ENCODE measurements at places on chromosomes 7 and 10. TPM values are rescaled to one million over a fixed set of nuclear protein-coding genes. Genes with fewer than 3 reads are reported as not detected.

CELF2 gene
- total RNA-seq, result 80.0 TPM

ZNRF2 gene
- 9.8 TPM for total RNA-seq

PON3 gene
- 13.5 TPM for total RNA-seq

TMEM225B gene
- 1.8 TPM for total RNA-seq

ANKRD1 gene
- total RNA-seq, result 0.84 TPM

ARHGEF35 gene
- total RNA-seq, result 4.1 TPM

SPDYE6 gene
- total RNA-seq, result not detected

DNA sequence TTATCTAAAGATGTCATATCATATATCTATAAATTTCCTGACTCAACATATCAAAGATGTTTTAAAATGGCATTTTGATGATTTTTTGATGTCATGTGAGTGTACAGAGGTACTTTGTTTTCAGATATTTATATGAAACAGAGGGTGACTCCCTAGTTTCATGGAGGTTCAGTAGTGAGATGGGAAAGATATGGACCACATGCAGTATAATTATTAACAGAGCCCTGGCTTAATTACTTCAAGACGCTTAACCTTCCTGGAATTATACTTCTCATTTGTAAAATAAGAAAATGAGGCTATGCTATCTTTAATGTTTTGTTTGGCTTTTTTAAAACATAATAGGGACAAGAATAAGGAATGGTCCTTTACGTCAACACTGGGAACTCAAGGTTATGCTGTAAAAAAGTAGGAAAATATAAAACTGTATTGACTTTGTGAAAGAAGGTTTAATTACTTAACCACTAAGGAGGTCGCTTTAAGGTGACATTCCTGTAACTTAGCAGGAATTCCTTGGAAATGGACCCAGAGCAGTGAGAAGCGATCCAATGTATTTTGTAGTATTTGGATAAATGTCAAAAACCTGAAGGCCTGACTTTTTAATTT, 821.0 kb upstream of the IGFBP3 start:
- H3K4me3 ChIP-seq, result no peak overlapping the region
- H3K36me3 ChIP-seq, result no peaks in the 10 kb centered on the region
- no peak overlapping the region for H3K27ac ChIP-seq
- no peaks in the 10 kb centered on the region for H3K27me3 ChIP-seq
- H3K4me1 ChIP-seq, result peaks cover 6% of the 10 kb centered on the region

GRCh38 chr7:108282427-108282996, 152.4 kb upstream of the LAMB4 start:
- no peaks in the 10 kb centered on the region for H3K4me1 ChIP-seq
- no peaks in the 10 kb centered on the region for H3K36me3 ChIP-seq
- no peak overlapping the region for H3K4me3 ChIP-seq
- no peaks in the 10 kb centered on the region for H3K27me3 ChIP-seq

DNA sequence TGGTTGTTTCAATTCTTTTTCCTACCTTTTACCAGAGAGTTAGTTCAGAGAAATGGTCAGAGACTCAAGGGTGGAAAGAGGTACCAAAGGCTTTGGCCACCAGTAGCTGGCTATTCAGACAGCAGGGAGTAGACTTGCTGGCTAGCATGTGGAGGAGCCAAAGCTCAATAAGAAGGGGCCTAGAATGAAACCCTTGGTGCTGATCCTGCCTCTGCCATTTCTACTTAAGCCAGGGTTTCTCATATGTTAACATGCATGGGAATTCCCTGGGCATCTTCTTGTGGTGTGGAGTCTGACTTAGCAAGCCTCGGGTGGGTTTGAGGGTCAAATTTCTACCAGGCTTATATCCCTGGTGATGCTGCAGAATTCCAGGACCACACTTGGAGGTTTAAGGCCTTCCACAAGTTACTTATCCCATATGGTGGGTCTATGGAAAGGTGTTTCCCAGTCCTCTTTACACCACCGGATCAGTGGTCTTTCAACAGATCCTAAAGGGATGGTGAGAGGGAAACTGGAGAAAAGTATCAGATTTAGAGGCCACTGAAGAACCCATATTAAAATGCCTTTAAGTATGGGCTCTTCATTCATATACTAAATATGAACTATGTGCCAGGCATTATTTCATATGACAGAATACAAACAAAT, 3.2 kb downstream of the IL6 start:
- H3K4me3 ChIP-seq, result no peak overlapping the region
- no peak for DNase-seq
- H3K27ac ChIP-seq, result no peak overlapping the region
- H3K4me1 ChIP-seq, result no peaks in the 10 kb centered on the region

DNA sequence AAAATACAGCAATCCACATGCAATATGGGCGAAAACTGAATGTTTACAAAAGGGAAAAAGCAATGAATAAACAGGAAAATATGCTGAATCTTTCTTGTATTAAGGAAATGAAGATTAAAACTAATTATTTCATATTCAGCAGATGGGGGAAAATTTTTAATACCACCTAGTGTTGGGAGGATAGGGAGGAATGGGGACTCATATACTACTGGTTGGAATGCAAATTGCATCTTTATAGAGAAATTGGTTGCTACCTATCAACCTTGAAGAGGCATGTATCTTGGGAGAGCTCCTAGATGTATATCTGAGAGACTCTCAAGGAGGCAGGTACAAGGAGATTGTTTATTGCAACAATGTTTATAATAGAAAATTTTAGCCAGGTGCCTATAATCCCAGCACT, 101.4 kb downstream of the CREM start:
- DNase-seq, result no peak
- no peaks in the 10 kb centered on the region for H3K27me3 ChIP-seq
- no peaks in the 10 kb centered on the region for H3K4me1 ChIP-seq
- no peaks in the 10 kb centered on the region for H3K36me3 ChIP-seq

DNA sequence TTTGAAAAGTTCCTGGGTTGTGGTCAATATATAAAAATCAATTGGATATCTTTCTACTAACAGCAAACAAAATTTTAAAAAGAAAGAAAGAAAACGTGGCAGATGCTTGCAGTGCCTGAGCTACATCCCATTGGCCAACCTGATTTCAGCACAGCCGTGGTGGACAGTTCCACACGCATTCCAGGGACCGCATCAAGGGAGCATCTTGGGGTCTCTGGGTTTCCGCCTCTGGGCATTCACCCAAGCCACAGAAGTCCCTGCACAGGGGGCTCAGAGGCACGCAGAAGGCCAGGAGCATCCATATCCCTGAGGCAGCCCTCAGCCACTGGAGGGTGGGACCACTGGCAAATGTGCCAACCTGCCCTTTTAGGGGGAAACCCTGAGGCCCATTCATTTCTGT, 254.5 kb upstream of the RNF32 start:
- H3K4me3 ChIP-seq, result no peak overlapping the region
- H3K27me3 ChIP-seq, result no peaks in the 10 kb centered on the region
- DNase-seq, result no peak
- no peaks in the 10 kb centered on the region for H3K4me1 ChIP-seq

DNA sequence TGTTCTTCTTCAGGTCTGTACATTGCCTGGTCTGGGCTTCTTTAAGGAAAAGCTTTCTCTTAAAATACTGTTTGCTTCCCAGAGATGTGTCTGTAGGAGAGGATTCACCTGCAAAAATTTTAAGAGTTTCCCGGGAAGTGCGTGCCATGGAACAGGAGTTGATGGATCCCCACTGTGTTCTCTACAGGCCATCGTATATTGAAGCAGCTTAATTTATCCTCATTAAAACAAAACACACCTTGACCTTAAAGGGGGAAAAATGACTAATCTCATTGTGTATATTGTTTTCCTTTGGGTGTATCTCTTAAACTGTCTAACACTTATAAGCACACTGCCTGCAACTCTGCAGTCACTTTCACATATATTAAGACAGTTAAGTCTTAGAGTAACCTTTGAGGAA, 111.4 kb downstream of the ST7 start:
- no peaks in the 10 kb centered on the region for H3K36me3 ChIP-seq
- H3K4me1 ChIP-seq, result peaks cover 4% of the 10 kb centered on the region
- no peak for DNase-seq
- no peak overlapping the region for H3K27ac ChIP-seq

DNA sequence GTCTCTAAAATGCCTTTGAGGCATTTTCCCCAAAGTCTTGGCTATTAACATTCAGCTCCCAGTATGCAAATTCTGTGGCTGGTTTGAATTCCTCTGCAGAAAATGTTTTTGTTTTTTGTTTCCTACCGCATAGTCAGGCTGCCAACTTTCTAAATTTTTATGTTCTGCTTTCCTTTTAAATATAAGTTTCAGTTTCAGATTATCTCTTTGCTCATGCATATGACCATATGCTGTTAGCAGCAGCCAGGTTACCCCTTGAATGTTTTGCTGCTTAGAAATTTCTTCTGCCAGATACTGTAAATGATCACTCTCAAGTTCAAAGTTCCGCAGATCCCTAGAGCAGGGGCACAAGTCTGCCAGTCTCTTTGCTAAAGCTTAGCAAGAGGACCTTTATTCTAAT, 96.9 kb downstream of the PLPP4 start:
- no peaks in the 10 kb centered on the region for H3K4me1 ChIP-seq
- H3K4me3 ChIP-seq, result no peak overlapping the region
- no peaks in the 10 kb centered on the region for H3K36me3 ChIP-seq
- no peak for DNase-seq
- H3K27me3 ChIP-seq, result no peaks in the 10 kb centered on the region
- no peak overlapping the region for H3K27ac ChIP-seq

GRCh38 chr7:88566162-88566729, 193.3 kb upstream of the ZNF804B start:
- no peaks in the 10 kb centered on the region for H3K27me3 ChIP-seq
- H3K36me3 ChIP-seq, result no peaks in the 10 kb centered on the region
- no peak overlapping the region for H3K27ac ChIP-seq
- no peak for DNase-seq
- no peak overlapping the region for H3K4me3 ChIP-seq

GRCh38 chr10:132194726-132195125, 8.0 kb downstream of the DPYSL4 start:
- H3K4me1 ChIP-seq, result peaks cover 2% of the 10 kb centered on the region
- no peaks in the 10 kb centered on the region for H3K27me3 ChIP-seq
- H3K27ac ChIP-seq, result no peak overlapping the region
- DNase-seq, result no peak
- no peak overlapping the region for H3K4me3 ChIP-seq
